GM23338 (cell line): ENCODE measurements at places on chromosomes 11 and 22. TPM values are rescaled to one million over a fixed set of nuclear protein-coding genes. Genes with fewer than 3 reads are reported as not detected.

GRCh38 chr11:78898266-78898775 lies 323.7 kb upstream of the NARS2 start:
- no peak for DNase-seq

GRCh38 chr22:31055635-31056159 lies 25.4 kb upstream of the SMTN start:
- DNase-seq, result peak; percentile 60

DNA sequence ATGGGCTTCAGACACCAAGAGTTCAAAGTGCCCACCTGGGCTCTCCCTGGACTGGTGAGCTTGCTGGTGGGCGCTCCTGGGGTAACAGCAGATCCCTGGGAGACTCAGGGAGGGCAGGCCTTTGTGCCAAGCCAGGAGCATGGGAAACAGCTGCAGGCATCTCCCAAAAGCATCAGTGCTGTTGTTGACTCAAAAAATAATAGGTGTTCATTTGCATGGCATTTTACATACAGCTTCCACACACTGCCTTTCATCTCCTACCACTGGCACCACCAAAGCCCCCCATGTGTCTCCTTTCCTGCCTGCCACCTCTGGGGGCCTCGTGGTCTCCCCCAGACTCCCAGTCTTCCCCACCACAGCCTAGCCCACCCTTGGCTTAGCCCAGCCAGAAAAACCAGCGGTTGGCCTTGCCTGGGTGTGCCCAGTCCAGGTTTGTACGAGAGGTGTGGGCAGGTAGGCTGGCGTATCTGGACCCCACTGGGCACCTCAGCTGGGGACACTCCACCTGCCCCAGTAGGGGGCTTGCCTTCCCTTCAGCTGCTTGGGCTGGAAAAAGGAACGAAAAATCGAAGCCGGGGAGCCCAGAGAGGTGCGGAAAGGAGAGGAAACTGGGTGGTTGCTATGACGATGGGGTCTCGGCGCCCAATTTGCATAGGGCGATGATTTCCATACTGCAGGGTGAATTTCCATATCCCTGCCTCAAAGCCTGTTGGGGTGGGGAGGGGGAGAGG lies 15.0 kb downstream of the POU2F3 start:
- DNase-seq, result peak; percentile 91

DNA sequence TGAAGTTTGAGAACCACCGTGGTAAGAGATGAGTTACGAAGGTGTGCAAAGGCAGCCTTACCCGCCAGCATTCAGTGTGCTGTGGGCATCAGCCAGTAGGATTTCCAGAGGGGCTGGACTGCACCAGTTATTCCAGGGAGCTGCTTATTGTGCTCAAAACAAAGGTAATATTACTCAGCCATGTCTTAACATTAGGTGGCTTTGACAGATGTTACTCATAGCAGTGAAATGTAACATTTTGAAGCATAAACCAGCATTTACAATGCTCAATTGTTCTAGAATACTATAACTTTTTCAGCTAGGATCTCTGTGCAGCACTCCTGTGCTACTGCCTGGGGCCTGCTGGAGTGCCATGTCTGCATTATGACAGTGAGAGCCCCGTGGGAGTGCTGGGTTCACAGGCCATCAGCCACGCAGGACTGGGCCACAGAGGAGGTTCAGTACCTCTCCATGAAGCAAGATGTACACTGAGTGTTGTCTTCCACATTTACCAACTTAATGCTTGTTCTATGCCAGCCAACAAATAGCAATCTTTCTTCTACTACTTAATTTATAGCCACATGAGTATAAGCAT lies 238.1 kb downstream of the CADM1 start:
- no peak for DNase-seq

DNA sequence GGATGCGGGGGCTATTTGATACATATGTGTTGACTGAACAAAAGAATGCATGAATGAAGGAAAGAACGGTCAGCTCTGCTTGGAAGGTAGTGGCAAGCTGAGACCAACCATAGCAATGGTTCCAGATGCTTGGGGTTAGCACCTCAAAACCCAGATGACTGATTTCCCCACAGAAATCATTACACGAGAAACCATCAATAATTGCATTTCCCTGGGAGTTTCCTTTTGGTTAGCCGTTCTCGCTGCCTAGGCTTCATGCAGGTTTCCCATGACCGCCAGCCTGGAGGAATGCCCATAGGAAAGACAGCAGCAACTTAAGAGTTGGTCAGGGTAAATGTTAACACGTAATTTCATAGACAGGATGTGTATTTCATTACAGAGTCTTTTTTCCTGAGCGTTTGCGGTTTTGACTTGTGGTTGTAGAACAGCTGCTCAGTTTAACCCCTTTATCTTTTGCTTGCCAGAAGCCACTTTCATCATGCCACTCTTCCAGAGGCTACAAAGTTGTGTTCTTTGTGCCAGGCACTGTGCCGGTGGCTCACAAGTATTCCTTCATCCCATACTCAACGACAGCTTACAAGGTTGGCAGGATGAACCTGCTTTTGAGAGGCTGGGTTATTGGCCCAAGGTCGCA lies 2.8 kb downstream of the IL17RA start:
- no peak for DNase-seq

DNA sequence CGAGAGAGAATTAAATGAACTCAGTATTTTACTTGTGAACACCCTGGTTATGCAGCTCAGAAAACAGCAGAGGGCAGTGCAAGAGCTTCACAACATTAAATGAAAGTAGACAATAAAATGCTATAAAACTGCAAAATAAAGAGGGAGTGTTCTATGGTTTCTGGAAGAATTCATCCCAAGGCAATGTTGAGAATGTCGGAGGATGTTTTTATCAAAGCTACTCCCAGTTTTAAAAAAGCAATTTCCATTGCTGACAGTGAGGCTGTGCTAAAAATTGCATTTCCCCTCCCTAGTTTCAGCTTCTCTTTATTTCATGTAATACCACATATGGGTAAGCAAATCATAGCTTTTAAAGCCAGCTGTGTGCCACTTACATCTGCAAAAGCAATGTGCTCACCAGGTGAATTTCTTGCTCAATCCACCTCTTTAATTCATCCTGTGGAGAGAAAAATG lies 296.8 kb downstream of the RAB38 start:
- DNase-seq, result peak; percentile 63

DNA sequence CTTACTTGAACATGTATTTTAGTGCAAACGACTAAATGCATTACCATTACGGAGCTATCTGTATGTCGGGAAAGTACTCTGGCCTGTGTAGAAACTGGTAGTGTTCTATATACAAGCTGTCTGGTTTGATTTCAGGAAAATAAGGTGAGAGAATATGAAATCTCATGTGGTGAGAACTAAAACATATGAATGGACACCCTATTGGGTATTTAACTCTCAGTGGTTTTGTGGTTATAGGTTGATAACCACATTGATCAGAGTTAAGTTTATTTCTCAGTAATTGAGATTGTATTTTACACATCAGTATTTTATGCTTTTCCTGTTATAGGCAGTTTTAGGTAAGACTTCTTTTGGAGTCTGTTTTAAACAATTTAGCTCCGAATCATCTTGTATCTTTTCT lies 10.4 kb downstream of the ANO5 start:
- DNase-seq, result no peak

- peak; percentile 65 for DNase-seq
Measured at GRCh38 chr11:68684385-68685356, at the start of gene GAL. GAL (plus strand) TSS chr11:68684544; CDS start chr11:68684924, 380 bp downstream.

Gene EIF3M
- 635 and 714 TPM in 2 replicates for total RNA-seq

- DNase-seq, result peak; percentile 93
Measured at GRCh38 chr11:72814286-72815109, at the start of gene ATG16L2. ATG16L2 (plus strand) TSS chr11:72814411; CDS start chr11:72814446, 35 bp downstream.

Gene LRRC75B
- 12.8 and 22.1 TPM in 2 replicates for total RNA-seq

Gene DNHD1
- 7.2 and 9.6 TPM in 2 replicates for total RNA-seq

DNA sequence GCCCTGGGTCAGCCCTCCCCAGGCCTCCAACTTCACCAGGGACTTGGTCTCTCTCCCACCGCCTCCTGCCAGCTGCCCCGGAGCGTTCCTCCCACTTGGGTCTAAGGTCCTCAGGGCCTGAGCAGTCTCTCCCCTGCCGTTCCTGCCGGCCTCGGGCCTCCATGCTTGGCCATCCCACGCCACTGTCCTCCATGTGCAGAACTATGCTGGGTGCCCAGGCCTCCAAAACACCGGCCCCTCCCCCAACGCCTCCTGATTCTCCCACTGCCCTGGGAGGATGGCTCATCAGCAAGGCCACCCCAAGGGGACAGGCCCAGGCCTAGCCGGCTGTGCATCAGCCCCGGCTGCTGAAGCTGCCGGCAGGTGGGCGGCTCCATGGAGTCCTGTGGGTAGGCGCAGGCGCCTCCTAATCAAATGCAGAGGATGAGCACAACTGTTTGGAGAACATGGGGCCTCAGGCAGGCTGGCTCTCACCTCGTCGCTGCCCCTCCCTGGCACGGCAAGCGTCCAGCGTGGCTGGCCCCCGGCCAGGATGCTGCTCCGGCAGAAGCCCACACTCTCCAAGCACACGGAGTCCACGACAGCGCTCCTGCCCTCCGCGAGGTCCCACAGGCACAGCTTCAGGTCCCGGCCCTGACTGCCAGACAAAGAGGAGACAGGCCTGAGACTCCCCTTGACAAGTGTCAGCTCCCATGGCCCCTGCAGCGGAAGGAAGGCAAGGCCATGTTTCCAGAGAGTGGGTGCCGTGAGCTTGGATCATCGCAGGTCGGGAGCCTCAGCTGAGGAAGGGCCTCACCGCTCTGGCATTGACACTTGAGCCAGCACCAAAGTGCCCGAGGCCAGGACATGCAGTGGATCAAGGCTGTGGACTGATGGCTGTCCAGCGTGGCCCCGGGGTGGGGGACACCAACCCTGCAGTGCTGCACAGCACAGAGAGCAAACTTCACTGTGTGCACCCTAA lies 42.6 kb downstream of the GNB1L start:
- no peak for DNase-seq

Gene OR8D1
- total RNA-seq, result not detected in 2 replicates

Gene HSPB2
- total RNA-seq, result 1.0 and 3.5 TPM in 2 replicates

DNA sequence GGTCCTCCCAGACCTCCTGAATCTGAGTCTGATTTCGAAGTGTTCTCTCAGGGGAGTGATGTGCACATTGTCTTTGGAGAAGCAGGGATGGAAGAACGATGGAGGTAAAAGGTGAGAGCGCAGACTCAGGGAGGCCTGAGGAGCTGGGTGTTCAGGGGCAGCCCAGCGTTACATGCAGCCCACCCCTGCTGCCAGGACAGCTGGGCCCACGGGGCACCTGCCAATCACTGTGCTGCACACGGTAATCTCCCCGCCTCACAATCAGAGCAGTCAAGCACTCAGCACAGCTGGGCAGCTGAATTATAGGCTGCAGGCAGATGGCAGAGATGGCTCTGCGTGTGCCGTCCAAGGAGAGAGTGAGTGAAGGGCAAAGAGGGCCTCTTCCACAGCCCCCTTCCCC lies 17.9 kb upstream of the HTR3A start:
- no peak for DNase-seq

GRCh38 chr22:37032535-37033460 lies 13.3 kb downstream of the MPST start:
- DNase-seq, result peak; percentile 54

GRCh38 chr11:64313491-64314145 lies 3.7 kb downstream of the TRMT112 start:
- DNase-seq, result no peak

- DNase-seq, result no peak
Measured at GRCh38 chr11:27995083-27995482, 112.9 kb downstream of the KIF18A start.

DNA sequence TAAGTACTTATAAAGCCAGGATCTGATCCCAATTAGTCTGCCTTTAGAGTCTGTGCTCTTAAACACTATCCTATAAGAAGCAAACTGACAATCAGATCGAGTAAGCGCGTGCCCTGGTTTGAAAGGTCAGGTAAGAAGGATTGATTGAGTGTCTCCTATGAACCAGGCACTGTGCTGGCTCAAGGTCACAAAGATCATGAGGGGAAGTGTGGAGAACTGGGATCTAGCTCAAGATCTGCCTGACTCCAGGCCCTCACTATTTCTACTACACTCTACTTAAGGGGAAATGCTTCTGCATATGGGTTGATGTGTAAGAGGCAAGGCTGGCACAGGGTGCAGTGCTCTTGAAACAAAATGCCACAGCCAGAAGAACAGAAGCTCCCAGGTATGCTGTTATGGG lies 77.0 kb downstream of the ME3 start:
- DNase-seq, result no peak

DNA sequence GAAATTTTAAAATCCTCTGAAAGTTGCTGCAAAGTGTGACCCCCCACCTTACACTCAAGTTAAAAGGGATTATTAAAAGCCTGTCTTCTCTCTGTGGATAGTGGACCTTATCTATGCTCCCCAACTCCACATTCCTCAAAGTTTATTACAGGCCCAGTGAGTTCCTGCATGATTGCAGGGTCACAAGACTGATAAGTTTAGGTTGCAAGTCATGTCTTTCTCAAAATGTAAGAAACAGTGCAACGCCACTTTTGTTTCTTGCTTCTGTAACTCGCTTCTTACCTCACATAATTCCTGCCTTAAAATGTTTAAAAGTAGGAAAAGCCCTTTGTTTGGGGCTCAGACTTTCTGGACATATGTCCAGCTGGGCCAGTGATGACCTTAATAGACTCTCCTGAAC lies 38.4 kb upstream of the GLYAT start:
- DNase-seq, result no peak

GRCh38 chr22:23626286-23626975 lies 5.7 kb downstream of the DRICH1 start:
- no peak for DNase-seq

Gene IL18
- 0.28 and 3.5 TPM in 2 replicates for total RNA-seq

Gene C11orf98
- total RNA-seq, result 110 and 132 TPM in 2 replicates

DNA sequence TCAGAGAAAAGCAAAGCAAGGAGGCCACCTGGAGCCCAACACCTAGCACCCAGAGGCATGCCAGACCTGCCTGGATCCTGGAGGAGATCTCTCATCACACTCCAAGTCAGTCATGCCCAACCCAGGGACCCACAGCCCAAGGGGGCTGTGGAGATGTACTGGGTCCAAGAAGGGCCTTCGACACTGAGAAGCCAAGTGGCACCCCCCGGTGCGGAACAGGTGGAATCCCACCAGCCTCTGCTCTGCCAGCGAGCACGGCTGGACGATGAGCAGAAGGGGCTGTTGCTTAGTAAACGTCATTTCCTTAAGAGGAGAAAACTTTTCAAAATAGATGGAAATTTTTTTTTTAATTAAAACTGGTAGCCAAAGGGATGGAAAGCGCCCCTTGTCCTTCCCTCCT lies 171.9 kb upstream of the GRK3 start:
- no peak for DNase-seq

DNA sequence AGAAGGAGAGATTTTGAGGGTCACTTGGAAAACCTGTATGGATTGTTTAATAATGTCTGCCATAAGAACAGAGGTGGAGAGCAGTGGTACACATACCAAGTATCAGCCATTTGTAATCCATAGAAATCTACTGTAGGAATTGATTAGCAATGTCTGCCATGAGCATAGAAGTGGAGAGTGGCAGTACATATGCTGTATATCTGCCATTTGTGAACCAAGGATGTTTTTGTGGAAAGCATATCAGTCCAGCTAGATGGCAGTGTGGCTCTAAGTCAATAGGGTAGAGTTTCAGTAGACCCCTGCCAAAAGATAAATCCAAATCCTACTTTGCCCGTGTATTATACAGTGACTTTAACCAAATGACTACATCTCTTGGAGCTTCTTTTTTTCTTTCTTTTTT lies 82.9 kb upstream of the SEZ6L start:
- no peak for DNase-seq

Gene SPI1
- total RNA-seq, result not detected in 2 replicates

- no peak for DNase-seq
Measured at GRCh38 chr11:63239254-63239653, 4.1 kb downstream of the SLC22A25 start.

- no peak for DNase-seq
Measured at GRCh38 chr11:91926965-91927364, 297.7 kb upstream of the FAT3 start.
